ENCODE measurements at places on chromosomes 12 and 14.

- DNase-seq, result no peak
Observed at GRCh38 chr12:550473-551260, 90.9 kb downstream of the B4GALNT3 start.

- DNase-seq, result no peak
Observed at GRCh38 chr12:117438809-117439208, 77.4 kb upstream of the NOS1 start.

- no peak for DNase-seq
Observed at GRCh38 chr12:77808534-77808933, 22.2 kb upstream of the NAV3 start.

GRCh38 chr14:45807178-45807899 lies 554.3 kb upstream of the MIS18BP1 start:
- no peak for DNase-seq

- peak; percentile 40 for DNase-seq
Observed at GRCh38 chr14:89973234-89973823, 17.6 kb downstream of the TDP1 start.

GRCh38 chr14:74735125-74735524 lies 22.2 kb downstream of the FCF1 start:
- no peak for DNase-seq

All from stimulated activated CD4-positive, alpha-beta T cell treated with anti-CD3 and anti-CD28 coated beads, Interleukin-4, amount 100 ng/mL, for 48 hours (primary cell).